Activated naive CD4-positive, alpha-beta T cell treated with Interleukin-2 at 50 U/mL for 16 hours (primary cell): ENCODE measurements at places on chromosomes 7 and 10.

GRCh38 chr7:149620961-149621360, 123.4 kb upstream of the ZNF746 start:
- DNase-seq, result peak; percentile 65

DNA sequence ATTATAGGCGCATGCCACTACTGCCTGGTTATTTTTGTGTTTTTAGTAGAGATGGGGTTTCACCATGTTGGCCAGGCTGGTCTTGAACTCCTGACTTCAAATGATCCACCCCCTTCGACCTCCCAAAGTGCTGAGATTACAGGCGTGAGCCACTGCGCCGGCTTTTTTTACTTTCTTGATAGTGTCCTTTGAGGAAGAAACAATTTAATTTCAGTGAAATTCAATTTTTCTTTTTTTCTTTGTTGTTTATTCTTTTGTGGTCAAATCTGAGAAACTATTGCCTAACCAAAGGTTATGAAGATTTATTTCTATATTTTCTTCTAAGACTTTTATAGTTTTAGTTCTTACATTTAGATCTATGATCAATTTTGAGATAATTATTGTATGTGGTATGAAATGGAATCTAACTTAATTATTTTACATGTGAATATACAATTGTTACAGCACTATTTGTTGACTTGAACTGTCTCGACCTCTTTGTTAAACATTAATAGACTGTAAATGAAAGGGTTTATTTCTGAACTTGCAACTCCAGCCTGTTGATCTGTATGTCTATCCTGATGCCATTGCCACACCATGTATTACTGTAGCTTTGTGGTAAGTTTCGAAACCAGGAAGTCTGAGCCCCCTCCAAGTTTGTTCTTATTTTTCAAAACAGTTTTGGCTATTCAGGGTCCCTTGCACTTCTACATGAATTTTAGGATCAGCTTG, 19.8 kb upstream of the RASSF4 start:
- no peak for DNase-seq

DNA sequence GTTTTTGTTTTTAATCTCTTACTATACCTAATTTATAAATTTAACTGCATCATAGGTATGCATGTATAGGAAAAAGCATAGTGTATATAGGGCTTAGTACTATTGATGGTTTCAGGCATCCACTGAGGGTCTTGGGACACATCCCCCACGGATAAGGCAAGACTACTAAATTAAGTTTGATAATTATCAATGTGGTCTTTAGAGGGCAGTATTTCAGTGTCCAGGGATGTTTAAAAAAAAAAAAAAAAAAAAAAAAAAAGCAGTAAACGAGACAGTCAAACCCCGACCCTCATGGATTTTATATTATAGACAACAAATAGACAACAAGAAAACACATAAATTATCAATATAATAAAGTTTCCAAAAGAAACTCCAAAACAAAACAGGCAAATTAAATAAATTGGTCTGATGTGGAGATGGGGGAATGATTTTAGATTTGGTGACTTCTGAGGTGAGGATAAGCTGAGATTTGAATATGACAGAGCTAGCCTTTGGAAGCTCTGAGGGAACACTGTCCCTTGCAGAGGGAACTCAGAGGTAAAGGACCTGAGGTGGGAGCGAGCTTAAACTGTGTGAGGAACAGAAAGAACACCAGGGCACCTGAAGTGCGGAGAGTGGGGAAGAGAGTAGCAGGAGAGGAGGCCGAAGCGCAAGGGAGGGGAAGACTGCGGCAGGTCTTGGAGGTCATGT, 14.8 kb downstream of the ACSM6 start:
- no peak for DNase-seq

- no peak for DNase-seq
Observed at GRCh38 chr10:14684354-14684753, 90.3 kb downstream of the FAM107B start.

- DNase-seq, result no peak
Observed at GRCh38 chr10:99629625-99629978, 9.4 kb upstream of the SLC25A28 start.

DNA sequence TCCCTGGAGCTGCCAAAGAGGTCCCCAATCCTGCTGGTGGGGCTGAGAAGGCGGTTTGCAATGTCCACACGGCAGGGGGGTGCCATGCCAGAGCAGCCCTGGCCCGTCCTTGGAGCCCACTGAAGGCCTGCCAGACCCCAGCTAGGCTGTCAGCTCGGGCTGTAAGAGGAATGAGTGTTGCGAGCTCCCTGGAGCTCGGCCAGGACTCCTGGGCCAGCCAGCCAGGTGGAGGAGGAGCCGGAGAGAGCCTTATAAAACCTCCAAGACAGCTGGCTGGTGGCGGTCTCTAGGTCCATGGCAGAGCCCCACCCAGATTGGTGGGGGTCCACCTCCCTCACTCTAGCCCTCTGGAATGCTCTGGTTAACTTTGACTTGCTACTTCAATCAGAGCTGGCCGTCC, 55.1 kb upstream of the CALN1 start:
- DNase-seq, result no peak

DNA sequence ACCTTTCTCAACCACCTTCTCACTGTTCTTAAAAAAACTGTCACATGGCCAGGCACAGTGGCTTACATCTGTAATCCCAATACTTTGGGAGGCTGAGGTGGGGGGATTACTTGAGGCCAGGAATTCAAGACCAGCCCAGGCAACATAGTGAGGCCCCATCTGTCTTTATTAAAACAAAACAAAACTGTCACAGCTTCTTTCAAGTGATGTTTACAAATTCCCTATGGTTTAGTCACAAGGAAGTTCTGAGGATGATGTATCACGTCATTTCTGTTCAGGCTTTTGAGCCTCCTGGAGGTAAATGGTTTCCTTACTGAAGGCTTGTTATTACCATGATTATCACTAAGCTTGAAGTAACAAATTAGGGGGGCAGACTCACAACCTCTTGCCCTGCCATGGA, 186.2 kb downstream of the CFTR start:
- no peak for DNase-seq

GRCh38 chr7:37901890-37902524, 14.6 kb downstream of the SFRP4 start:
- DNase-seq, result no peak

- peak; percentile 17 for DNase-seq
Observed at GRCh38 chr10:88728107-88728763, 22.2 kb downstream of the LIPK start.

DNA sequence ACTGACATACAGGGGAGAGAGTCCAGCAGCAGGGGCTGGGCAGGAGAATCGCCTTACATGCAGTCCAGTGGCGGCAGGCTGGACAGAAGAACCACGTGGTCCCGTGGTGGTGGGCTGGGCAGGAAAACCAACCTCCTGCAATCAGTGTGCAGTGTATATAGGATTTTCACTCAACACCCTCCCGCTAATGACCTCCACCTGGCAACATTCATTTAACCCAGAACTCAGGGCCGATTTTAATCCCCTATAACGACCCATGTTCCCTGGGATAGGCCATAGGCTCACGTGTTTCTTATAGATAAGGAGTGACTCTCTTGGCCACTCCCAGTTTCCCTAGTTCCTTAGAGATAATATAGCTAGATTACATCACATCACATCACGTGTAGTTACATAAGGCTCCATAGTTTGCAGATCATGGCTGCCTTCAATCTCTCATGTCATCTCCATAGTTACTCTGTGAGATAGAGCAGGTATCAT, 19.4 kb downstream of the MTURN start:
- no peak for DNase-seq

- DNase-seq, result no peak
Observed at GRCh38 chr7:157528785-157529341, 192.1 kb downstream of the DNAJB6 start.

- DNase-seq, result no peak
Observed at GRCh38 chr10:59672150-59672875, 37.3 kb downstream of the SLC16A9 start.

- DNase-seq, result no peak
Observed at GRCh38 chr7:101882595-101883564, 65.5 kb downstream of the CUX1 start.
